Fibroblast of skin of right quadriceps (primary cell): ENCODE measurements at places on chromosomes 7 and 10.

GRCh38 chr10:17756557-17757217, 4.7 kb downstream of the TMEM236 start:
- DNase-seq, result peak; percentile 8

GRCh38 chr7:82291931-82292330, 151.6 kb downstream of the CACNA2D1 start:
- peak; percentile 64 for DNase-seq

- peak; percentile 61 for DNase-seq
Observed at GRCh38 chr7:48130658-48131108, 40.6 kb upstream of the ABCA13 start.

DNA sequence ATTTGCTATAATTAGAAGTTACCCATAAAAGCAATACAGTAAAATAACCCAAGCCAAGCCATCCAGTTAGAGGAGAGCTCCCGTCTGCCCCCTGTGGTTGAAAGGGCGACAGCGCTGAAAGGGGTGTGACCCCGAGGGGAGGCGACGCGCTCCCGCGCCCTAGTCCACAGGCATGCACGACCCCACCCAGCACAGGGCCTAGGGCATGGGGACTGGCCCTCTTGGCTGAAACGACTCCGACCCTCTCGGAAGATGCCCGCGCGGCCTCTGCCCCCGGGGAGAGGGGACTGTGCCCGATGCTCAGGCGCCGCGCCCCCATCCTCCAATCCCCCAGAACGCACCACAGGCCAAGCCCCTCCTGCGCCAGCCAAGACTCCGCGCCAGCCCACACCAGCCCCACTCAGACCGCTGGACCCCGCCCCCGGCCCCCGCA, 64.0 kb downstream of the CSGALNACT2 start:
- peak; percentile 10 for DNase-seq

DNA sequence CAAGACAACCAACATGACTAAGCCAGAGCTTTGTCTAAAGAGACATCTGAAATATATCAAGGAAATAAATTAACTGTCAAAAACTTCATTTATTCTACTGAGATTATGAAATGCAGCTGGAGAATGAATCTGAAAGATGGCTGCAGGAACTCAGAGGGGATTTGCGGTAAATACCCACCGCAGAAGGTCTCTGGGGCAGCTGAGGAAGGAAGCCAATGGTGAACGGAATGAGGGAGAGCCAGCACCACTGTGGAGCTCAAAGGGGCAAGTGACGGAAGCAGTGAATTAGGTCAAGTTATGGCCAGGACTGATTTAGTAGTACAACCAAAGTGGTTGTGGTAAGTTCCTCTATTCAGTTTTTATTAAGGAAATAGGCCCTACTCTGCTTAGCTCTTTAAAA, 215.3 kb upstream of the GLI3 start:
- DNase-seq, result peak; percentile 80

- no peak for DNase-seq
Observed at GRCh38 chr10:117460846-117461765, 81.4 kb upstream of the EMX2 start.

DNA sequence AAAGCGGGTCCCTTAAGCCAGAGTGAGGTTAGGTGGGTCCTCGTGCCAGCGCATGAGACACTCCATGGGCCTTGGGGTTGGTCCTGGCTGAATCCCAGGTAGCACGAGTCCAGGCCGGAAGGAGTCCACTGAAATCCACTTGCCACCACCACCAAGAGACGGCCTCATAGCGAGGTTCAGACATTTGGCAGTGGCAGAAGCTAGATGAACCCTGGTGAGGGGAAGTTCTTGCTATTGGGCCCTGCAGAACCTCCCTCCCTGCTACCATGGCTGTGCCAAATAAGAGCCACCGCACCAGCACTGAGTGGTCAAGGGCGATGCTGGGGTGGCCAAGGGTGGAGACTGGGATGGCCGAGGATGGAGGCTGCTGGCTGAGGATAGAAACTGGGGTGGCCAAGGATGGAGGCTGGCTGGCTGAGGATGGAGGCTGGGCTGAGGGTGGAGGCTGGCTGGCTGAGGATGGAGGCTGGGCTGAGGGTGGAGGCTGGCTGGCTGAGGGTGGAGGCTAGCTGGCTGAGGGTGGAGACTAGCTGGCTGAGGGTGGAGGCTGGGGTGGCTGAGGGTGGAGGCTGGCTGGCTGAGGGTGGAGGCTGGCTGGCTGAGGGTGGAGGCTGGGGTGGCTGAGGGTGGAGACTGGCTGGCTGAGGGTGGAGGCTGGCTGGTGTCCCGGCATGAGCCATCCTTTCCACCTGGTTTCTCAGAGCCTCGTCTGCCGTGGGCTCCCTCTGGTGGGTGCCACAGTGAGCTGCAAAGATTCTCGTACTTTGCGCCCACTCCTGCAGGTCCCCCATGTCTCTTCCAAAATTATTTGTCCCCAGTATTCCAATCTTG, 88.2 kb downstream of the ELFN1 start:
- peak; percentile 46 for DNase-seq
